A549 (cell line): ENCODE measurements at places on chromosomes 12 and 14.

GRCh38 chr12:102423462-102423861 is 56.9 kb downstream of the IGF1 start:
- DNase-seq: peak; percentile 42

DNA sequence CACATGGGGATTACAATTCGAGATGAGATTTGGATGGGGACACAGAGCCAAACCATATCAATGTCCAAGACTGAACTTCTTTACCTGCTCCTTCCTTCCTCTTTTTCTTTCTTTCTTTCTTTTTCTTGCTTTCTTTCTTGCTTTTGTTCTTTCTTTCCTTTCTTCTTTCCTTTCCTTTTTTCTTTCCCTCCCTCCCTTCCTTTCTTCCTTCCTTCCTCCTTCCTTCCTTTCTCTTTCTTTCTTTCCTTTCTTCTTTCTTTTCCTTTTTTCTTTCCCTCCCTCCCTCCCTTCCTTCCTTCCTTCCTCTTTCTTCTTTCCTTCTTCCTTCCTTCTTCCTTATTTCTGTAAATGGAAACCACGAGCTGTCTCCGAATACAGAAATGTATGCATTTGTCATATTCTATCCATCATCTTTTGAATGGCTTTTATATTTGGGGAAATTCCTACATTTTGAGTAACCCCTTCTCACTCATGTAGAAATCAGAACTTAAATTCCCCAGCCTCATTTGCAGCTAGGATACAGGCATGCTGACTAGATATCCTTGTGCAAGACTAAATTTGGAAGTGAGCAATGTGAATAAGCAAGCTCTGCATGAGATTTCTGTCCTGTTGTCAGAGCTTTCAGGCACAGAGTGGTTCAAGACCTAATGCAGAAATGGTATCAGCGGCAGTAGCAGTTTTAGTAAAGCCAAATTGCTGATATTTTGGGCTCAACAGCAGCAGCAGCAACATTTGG is 11.5 kb downstream of the GPR33 start:
- no peak for DNase-seq

GRCh38 chr14:76268700-76269099 is 107.2 kb upstream of the ESRRB start:
- DNase-seq: no peak

DNA sequence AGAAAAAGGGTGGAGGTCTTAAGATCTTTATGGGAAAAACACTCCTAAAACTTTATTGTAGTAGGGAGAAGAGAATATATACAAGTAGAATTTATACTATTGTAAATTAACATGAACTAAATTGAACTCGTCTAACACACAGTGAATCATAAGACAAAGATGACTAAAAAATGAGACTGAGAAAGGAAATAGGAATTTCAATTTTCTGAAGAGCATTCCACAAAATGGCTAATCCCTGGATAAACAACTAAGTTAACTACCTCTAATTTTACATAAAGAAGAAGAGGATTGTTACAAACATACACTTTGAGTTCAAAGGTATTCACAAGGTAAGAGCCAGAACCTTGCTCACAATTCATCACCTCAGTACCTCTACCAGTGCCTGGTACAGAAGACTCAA is 2.0 kb downstream of the MAP4K5 start:
- no peak for DNase-seq

GRCh38 chr12:12378616-12379015 is 21.7 kb downstream of the BORCS5 start:
- DNase-seq: no peak

DNA sequence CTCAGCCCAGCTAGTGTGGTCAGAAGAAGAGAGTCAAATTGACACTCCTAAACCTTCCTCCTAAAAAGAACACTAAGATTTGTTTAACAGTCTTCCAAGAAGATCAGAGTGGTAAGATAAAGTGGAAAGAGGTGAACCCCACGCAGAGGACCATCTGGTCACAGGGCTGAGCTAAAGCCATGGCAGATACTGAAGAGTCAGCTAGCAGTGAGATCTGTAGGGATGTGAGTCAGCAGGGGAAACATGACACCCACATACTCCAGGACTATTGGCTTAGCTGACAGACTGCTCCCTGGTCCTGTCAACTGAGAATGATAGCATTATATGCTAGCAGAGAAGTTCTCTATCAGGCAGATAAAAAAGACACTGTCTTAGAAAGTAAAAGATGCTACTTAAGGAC is 269.4 kb upstream of the ALG10 start:
- no peak for DNase-seq

- no peak for DNase-seq
Observed at GRCh38 chr12:52791271-52792184, 4.4 kb downstream of the KRT3 start.

GRCh38 chr14:49934646-49935045 is 41.8 kb downstream of the ARF6 start:
- DNase-seq: no peak

DNA sequence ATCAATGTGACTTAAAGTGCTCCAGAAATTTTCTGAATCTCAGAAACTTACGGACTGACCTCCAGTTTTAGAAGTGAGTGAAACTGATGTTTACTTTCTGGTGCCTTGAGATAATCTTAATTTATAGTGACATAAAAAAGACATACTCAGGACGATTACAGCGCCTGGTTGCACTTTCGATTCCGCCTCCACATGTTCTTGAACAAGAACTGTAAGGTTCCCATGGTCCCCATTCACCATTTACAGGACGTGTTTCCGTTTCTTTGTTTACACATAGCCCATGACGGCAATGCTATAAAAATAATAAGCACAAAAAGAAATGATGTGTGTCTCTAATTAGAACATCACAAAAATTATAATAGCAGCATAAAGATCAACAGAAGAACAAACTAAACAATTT is 98.2 kb downstream of the ADAMTS20 start:
- no peak for DNase-seq

- peak; percentile 53 for DNase-seq
Observed at GRCh38 chr12:51536159-51536558, 54.9 kb upstream of the SCN8A start.

GRCh38 chr12:102824218-102824835 is 92.7 kb downstream of the PAH start:
- DNase-seq: peak; percentile 38

- DNase-seq: no peak
Observed at GRCh38 chr14:97253756-97254155, 456.6 kb downstream of the VRK1 start.

GRCh38 chr14:75511201-75511600 is 11.1 kb upstream of the BATF start:
- DNase-seq: no peak

DNA sequence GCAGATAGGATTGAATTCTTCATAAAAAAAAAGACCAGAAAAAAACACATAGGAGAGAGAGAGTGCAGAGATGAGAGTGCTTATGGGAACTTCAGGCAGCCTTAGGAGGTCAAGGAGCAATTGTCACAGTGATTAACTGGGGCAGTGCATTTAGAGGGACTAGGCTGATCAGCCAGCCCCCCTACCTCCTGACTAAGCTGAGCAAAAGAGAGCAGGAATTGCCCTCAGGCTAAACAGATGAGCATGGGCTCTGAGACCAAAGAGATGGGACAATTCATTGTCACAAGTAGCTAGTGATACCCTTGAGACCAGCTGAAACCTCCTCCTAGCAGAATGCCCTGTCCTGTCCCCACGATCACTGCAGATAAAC is 124.0 kb downstream of the BTG1 start:
- DNase-seq: no peak

DNA sequence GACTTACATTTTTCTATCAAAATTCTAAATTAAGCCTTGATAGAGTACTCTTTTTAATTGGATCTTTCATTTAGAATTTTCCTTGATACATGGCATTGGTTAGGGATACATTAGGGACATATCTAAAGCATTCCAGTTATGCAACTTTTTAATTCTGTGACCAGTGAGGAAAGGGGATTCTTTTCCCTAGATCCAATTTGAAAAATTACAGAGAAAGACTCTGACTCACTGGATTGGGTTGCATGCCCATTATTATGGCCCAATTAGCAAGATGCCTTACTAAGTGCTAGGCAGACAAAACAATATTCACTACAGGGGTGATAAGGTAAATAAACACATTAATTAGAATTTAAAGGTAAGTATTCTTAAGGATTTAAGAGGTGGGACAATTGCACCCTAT is 5.2 kb upstream of the RAD52 start:
- DNase-seq: no peak

GRCh38 chr12:58533652-58534051 is 386.7 kb downstream of the LRIG3 start:
- DNase-seq: no peak
